ENCODE measurements at places on chromosomes 5 and 9.

- no peak for DNase-seq
Observed at GRCh38 chr5:171580502-171581265, 161.2 kb downstream of the FGF18 start.

GRCh38 chr5:88393716-88394535, 125.3 kb upstream of the TMEM161B start:
- DNase-seq: no peak

DNA sequence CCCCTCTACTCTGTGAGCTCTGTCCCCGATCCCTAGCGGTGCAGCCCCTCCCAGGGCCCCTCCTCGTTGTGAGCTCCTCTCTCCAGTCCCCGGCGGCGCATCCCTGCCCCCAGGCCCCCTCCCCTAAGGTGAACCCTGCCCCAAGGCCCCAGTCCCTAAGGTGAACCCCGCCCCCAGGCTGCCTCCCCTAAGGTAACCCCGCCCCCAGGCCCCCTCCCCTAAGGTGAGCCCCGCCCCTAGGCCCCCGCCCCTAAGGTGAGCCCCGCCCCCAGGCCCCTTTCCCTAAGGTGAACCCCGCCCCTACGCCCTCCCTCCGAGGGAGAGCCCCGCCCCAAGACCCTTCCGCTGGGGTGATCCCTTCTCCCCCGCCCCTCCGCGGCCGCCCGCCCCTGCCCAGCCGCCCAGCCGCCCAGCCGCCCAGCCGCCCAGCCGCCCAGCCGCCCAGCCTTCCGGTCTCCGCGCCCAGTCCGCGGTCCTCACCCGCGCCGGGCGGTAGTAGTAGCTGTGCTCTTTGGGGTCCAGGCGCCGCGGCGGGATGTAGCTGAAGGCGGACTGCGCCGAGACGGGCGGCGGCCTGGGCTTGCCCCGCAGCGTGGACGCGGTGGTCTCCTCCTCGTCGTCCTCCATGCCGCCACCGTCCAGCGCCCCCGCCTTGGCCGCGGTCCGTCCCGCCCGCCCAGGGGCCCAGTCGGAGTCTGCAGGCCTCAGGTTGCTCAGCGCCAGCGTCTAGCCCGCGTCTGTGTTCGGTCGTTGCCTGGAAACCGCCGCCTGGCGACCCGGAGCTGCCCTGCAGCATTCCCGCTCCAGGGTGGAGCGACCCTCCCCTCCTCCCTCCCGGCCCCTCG, at the start of gene CFAP90:
TSS of gene CFAP90 (minus strand) at position 739 of the 845 bp plus-strand sequence. CDS start at position 627, 112 bp downstream.
- peak; percentile 10 for DNase-seq

- no peak for DNase-seq
Observed at GRCh38 chr5:157415838-157416237, 44.2 kb upstream of the NIPAL4 start.

GRCh38 chr9:27528076-27528885, 1.3 kb downstream of the MOB3B start:
- DNase-seq: peak; percentile 40

- no peak for DNase-seq
Observed at GRCh38 chr5:143412661-143413342, 9.3 kb upstream of the NR3C1 start.

DNA sequence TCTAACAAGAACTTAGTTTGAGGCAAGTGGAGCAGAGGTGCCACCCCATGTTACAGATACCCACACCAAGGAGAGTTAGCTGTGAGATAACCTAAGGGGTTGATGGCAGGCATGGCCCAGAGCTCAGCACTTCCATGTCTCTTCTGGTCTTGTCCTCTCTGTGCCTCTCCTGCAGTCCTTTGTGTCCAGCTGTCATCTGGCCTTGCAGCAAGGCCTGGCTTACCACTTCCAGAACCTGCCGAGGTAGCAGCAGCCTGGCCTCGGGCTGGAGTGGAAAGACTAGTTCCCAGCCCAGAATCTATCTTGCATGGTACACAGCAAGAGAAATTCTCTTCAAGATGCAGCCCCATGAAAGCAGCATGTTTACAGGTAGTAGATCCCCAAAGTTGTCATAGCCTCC, 41.5 kb downstream of the PIP5K1B start:
- no peak for DNase-seq

- DNase-seq: no peak
Observed at GRCh38 chr9:126057121-126057825, 269.4 kb upstream of the MVB12B start.

DNA sequence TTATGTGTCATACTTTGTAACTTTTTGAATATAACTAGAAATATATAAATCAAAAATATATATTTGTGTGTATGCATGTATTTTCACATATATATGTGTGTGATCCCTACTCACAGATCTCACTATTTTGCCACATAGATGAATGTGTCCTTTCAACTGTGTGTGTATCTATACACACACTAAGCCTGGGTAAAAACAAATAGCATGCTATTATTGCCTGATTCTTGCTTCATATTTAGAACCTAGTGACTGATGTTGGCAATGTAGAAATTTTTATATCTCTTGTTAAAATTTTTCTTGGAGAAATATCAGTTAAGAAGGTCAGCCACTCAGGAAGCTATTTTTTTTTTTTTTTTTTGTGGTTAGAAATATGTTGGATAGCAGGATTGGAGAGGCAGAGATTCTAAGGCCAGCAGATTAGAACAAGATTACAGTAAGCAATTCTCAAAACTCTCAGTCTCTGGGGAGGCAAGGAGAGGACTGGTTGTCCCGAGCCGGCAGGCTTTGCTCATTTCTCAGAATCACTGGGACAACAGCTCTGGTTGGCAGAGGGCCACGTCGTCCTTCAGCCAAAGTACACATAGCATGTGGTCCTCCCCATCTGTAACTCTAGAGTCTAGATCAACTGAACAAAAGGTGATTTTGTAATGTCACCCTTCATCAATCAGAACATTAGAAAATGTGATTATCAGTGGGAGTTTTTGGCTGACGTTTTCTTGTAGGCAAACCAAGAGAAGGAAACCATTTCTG, 19.7 kb downstream of the C6 start:
- no peak for DNase-seq

DNA sequence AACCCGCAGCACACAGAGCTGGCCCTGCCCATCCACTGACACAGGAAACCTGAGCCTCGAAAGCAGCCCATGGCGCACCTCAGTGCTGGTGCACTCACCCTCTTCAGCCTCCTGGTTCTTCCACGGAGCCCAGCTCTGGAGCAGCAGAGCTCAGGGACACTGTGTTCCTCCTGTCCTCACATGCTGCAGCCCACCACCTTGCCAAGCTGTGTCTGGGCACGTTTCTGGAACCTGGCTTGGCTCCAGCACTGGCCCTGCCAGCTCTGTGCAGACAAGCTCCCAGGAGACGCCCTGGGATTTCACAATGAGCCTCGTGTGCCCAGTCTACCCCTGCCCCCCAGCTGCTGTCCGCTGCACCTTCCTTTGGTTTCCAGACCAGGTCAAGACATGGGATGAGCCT, 119.5 kb downstream of the SYK start:
- no peak for DNase-seq

GRCh38 chr5:141488591-141489561, at the start of gene PCDHGC5:
TSS of gene PCDHGC5 (plus strand) at chr5:141489081. CDS start at chr5:141489241, 160 bp downstream.
- DNase-seq: no peak

DNA sequence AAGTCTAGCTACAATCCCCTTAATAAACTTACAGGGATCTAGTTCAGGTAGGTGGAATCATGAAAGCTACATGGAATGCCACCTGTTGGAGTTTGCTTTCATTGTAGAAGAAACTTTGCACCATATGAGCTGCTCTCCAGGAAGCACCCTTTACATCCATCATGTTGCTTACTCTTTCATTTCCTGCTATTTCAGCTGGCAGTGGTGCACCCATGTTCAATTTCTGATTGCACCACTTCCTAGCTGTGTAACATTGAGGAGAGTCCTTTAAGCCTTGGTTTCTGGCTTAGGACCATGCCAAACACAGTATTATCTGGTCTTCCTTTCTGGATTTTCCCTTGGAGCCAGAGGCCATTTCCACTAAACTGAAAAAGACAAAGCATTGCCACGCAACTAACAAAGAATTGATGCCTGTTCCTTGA, 123.3 kb upstream of the SLC12A2 start:
- DNase-seq: no peak
